ENCODE measurements at places on chromosomes 11 and 22.

- no peak for DNase-seq
Measured at GRCh38 chr11:34416766-34417165, 22.0 kb upstream of the CAT start.

GRCh38 chr11:94130298-94131046, 1.8 kb downstream of the PANX1 start:
- DNase-seq, result no peak

DNA sequence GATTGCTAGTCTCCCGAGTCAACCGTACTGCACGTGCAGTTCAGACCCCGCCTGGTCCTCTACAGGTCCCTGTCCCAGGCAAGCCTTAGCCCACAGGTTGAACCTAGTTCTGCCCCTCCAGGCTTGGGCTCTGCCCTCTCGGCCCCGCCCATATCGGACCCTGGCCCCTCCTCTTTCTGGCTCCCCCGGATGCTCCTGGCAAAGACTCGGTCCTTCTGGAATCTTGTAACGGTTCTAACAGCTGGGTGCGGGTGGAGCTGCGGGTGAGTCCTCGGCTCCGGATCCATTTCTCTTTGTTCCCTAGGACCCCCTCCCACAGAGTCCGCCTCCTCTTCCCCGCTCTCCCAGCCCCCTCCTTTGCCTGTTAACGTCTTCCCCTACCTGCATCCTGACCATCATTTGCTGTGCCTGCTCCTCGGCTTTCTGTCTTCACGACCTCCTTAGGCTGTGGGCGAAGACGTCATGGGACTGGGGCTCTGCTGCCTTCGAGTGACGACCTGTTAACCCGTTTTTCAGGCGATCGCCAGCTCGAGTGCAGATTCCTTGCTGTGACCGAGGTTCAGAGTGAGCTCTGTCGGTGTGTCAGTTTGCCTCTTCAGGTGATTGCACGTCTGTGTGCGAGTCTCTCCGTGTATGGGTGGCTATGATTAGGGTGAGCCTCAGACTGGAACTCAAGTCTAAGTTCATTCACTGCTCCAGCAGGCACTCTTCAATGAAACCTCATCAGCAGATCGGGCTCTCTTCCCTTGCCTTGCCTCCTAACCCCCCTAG, at the start of gene DNHD1:
Gene DNHD1 (plus strand): TSS at position 212 of the 771 bp plus-strand sequence. CDS start 936 bp downstream, outside the sequence.
- DNase-seq, result no peak

DNA sequence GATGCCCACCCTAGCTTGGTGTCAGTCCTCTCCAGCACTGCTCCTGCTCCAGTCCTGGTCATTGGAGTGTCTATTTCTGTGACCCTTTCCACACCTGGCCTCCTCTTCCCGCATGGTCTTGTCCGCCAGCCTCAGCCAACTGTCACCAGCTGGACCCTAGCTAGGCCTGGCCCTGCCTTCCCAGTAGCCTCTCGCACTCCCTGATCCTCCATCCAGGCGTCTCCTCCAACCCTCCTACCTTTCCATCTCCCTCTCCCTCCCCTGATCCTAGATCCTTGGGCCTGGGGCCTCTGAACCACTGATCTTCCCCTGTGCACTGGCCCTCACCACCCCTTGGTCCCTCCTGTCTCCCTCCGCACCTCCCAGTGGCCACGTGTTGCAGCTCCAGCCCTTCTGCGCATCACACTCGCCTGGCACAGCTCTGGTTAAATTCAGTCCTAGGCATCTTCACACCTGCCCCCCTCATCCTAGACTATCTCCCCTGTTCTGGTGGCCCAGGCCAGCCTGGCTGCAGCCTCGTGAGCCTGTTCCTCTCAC, 9.9 kb downstream of the SYNGR1 start:
- DNase-seq, result no peak

DNA sequence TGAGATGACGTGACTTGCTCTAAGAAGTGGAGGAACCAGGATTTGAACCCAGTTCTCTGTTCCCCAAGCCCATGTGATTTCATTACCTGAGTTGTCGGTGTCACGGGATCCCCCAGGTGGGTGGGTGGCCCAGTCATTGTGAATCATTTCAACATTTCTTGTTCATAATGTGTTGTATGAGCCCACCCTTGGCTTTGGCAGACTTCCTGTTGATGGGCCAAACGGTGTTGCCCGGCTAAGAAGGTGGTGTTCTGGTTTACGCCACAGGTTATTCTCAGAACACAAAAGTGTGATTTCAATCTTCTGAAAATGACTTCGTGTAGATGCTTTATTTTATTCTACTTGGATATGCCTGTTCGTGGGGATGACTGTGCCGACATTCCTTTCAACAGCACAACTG, 21.6 kb upstream of the ST14 start:
- no peak for DNase-seq

DNA sequence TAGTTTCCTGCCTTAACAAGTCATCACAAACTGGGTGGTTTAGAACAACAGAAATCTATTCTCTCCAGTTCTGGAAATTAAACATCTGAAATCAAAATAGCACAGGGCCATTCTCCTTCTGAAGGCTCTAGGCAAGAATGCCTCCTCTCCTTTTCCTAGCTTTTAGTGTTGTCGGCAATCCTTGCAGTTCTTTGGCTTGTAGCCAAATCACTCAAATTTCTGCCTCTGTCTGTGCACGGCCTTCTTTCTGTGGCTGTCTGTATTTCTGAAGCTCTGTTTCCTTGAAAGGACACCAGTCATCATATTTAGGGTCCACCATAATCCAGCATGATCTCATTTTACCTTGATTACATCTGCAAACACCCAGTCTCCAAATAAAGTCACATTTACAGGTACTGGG, 795.5 kb downstream of the METTL15 start:
- DNase-seq, result no peak

- DNase-seq, result no peak
Measured at GRCh38 chr22:42473484-42474193, 41.4 kb upstream of the NFAM1 start.

GRCh38 chr22:36315325-36315724, 62.4 kb downstream of the APOL1 start:
- no peak for DNase-seq

GRCh38 chr11:83671289-83671688, 385.1 kb upstream of the CCDC90B start:
- DNase-seq, result no peak

DNA sequence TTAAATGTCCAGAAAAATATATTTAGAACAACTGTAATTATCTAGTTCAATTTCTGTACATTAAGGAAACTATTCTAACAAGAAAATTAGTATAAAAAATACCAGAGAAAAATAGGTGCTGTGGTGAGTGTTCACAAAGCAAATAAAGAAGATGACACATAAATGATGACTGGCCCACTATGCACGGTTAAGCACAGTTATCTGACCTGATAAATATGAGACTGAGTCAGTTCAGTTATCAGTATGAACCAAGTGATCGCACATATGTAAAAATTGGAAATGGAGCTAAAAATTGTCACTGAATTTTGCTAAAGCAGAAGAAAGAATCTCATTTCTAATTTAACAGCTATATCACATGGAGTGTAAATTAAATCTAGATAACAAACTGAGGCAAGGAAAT, 18.8 kb upstream of the MAML2 start:
- DNase-seq, result no peak

DNA sequence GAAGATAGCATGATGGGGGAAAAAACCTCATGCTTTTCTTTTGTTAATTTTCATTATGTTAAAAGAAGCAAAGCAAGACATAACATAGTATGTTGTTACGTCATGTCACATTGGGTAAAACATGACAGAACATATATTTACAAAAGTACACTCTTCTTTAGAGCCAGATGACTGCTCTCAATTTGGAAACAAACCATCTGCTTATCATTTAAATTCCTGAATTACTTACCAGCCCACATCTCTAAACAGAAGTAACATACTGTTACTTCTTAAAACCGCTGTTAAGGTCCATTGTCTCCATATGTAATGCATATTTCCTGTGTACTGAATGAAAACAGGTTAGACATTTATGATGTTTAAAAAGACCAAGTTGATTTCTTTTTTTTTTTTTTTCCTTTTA, 100.0 kb downstream of the TMEM135 start:
- no peak for DNase-seq

DNA sequence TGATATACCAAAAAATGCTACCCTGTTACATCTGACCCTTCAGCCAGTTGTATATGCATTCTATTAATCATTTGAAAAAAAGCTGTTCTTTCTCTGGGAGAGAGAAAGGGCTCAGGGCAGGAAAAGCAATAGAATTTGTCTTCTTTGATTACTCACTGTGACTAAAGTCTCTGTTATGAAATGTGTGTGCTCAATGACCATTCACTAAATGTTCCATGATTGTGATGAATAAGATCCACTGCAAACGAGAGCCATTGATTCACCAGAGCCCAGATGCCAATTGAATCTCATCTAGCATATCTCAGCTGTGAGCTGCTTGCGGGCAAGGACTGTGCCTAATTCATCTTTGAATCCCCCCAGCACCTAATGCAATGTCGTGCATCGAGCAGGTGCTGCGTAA, 184.3 kb downstream of the OPCML start:
- DNase-seq, result no peak

GRCh38 chr11:71330996-71331395, 78.6 kb upstream of the SHANK2 start:
- no peak for DNase-seq

DNA sequence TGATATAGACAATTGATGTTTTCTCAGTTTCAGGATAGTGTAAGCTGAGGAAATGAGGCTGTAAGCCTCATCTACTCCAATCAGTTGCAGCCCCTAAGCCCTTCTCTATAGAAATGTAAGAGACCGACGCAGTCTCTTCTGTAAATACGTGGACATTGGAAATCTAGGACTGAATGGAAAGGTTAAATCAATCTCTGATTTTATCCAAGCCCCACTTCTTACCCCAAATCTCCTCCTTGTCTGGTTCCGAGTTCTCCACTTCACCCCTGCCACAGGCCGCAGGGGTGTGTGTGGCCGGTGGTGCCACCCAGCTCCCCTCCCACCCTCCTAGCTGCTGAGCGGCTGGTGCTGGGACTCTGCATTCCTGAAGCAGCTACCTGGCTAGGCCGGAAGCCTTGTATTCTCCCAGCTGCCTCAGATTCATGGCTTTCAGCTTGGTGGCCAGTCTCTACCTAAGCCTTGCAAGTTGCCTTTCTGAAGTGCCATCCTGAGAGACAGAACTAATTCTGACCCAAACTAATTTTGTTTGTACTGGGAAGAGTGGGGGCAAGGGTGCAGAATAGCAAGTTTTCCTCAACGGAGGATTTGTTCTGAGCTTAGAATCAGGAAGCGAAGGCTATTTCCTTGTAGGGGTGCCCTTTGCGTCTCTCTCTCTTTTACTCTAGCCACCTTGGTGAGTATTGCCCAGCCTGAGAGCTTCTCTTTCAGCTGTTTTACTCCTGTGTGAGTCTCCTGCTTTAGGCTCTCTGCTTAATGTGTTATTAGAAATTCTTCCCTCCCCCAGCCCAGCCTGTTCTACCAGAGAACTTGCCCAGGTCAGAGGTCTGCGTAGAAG, 749 bp downstream of the VWA5A start:
- no peak for DNase-seq

- DNase-seq, result no peak
Measured at GRCh38 chr11:35160902-35161597, 22.1 kb downstream of the CD44 start.

DNA sequence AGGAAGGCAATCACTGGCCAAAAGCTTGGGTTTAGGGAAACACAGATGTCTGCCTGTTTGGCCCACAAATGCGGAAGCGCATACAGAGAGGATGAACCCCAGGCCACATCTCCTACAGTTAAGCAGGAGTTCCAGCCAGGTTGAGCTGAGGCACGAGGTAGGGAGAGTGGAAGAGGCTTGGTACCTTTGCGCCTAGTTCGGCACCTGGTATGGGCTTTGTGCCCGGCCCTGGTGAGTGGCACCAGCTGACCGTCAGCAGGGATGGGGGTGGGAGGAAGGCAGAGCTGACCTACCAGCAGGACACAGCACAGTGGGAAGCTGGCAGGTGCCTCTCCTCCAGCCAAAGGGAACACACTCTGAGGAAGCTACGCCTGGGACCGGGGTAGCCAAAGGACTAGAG, 57.6 kb downstream of the KCNC1 start:
- no peak for DNase-seq

- no peak for DNase-seq
Measured at GRCh38 chr11:27532652-27533325, 26.2 kb upstream of the LIN7C start.

DNA sequence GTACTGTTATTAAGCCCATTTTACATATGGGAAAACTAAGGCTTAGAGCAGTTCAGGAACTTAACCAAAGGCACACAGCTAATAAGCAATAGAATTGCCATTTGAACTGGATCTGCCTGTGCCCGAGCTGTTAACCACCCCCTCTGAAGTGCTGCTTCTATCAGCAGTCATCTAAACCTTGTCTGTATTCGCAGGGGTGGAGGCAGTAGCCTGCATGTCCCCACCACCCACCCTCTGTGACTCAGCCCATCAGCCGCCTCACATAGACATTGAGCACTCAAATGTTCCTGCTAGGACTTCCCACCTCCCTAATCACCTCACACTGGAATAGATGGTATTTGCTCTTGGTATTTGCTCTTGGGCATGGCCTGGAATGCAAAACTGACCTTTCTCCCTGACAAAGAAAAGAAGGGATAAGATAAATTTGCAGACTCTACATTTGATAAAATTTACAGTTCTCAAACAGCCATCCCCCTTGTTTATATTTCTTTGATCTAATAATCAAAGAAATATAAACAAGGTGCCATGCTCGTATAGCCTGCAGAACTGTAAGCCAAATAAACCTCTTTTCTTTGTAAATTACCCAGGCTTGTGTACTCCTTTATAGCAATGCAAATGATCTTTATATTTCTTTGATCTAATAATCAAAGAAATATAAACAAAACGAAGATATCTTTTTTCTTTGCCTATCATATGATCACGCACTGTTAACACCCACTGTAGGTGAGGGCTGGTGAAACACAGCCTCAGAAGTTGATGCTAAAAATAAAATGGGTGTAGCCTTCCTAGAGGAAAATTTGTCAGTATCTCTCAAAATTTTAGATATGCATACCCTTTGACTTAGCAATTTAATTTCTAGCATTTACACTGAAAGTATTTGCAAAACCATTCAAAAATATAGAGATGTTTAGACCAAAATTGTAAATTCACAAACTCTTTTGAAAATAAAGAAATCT, 15.9 kb downstream of the DKK3 start:
- DNase-seq, result no peak

GRCh38 chr11:10514202-10514601, 26.8 kb downstream of the RNF141 start:
- DNase-seq, result no peak

DNA sequence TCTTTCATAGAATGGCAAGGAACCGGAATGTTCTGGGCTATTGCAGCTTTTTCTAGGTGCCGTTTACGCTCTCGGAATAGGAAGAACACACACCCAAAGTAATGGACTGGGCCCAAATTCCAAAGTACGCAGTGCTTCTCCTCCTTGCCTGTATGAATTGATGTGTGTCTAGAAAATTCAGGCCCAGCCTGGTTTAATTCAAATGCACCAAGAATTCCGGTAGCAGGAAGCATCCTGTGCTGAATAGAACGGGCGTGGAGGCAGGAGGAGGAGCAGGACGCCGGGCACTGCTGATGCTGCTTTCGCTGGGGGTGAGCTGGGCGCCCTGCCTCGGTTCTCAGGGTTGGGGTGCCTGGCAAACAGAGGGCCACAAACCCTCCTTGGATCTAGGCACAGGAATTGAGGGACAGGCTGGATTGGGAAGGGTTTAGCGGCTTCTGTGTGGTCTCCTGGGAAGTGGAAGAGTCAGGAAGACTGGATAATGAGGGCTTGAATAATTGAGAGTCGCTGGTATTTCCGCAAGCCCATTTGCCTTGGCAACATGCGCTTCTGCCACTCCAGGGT, 2.0 kb downstream of the PARVB start:
- DNase-seq, result no peak
